ENCODE measurements at places on chromosomes 1 and 21. TPM values are rescaled to one million over a fixed set of nuclear protein-coding genes. Genes with fewer than 3 reads are reported as not detected.

LHX8 gene
- not detected for total RNA-seq

GRCh38 chr1:184889902-184890301, 84.4 kb downstream of the NIBAN1 start:
- no peaks in the 10 kb centered on the region for H3K36me3 ChIP-seq
- H3K27ac ChIP-seq, result peak overlapping the region; percentile 70
- H3K4me1 ChIP-seq, result no peaks in the 10 kb centered on the region
- H3K4me3 ChIP-seq, result no peak overlapping the region

DNA sequence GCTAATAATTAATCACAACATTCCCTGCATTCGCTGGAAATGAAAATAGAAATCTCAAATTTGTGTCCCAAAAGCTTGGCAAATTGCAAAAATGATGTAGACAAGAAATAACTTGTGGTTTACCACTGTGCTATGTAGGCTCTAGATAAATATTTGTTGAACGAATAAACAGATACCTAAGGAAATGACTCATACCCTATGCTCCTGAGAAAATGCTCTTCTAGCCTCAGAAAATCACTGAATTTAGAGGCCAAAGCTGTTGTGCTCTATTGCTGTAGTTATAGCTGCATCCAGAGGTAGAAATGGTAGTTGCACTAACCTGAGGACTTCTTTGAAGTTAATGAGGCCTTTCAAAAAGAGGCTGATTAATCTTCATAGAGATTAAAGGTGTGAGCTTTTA, 142.0 kb upstream of the ZNHIT6 start:
- H3K4me1 ChIP-seq, result no peaks in the 10 kb centered on the region
- H3K27ac ChIP-seq, result no peak overlapping the region
- no peaks in the 10 kb centered on the region for H3K27me3 ChIP-seq
- no peaks in the 10 kb centered on the region for H3K36me3 ChIP-seq
- H3K4me3 ChIP-seq, result no peak overlapping the region
- DNase-seq, result no peak

DNA sequence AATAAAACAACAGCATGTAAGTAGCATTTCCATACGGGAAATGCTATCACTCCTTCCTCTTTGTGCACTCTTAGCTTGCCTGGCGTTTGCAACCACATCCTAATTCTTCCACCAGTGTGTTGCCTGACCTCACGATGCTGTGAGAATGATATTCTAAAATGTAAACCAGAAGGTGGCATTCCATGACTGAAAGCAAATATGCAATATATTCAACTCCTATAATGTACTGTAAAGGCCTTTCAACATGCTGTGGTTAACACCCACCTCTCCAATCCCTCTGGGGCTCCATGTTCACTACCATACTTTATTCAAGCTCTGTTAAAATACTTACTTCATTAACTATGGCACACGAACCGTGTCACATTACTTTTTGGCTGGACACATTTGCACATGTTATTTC, 420.6 kb upstream of the DEPDC1 start:
- no peak overlapping the region for H3K27ac ChIP-seq
- DNase-seq, result no peak
- no peaks in the 10 kb centered on the region for H3K36me3 ChIP-seq
- no peaks in the 10 kb centered on the region for H3K4me1 ChIP-seq

- H3K27me3 ChIP-seq, result no peaks in the 10 kb centered on the region
- no peak overlapping the region for H3K27ac ChIP-seq
- no peak overlapping the region for H3K4me3 ChIP-seq
- DNase-seq, result no peak
- H3K36me3 ChIP-seq, result no peaks in the 10 kb centered on the region
These were observed 93.0 kb upstream of the TTC34 start for GRCh38 chr1:2894381-2895041.

GRCh38 chr1:237282208-237282783, 240.3 kb downstream of the RYR2 start:
- no peak overlapping the region for H3K4me3 ChIP-seq
- H3K27me3 ChIP-seq, result no peaks in the 10 kb centered on the region

- no peaks in the 10 kb centered on the region for H3K36me3 ChIP-seq
- no peaks in the 10 kb centered on the region for H3K4me1 ChIP-seq
- DNase-seq, result no peak
- H3K27me3 ChIP-seq, result no peaks in the 10 kb centered on the region
These were observed 112.6 kb downstream of the EIF4G3 start for GRCh38 chr1:21064057-21064456.

DNA sequence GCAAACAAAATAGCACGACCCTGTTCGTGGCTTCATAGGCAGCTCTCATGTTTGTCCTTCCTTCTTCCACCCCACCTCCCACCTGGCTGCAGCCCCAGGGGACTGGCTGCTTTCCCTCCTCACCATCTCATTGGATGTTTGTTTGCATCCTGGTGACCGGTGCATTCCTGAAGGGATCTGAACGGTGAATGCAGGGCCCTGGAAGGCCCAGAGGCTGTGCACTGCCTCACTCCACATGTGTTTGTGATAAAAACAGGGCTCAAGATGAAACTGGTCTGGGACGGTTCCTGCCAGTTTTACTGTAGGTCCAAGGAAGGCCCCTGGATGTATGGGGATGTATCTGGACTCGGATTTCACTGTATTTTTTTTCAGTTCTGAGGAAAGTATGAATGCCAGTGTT, 42.8 kb downstream of the CNN3 start:
- peak overlapping the region; percentile 85 for H3K27ac ChIP-seq
- no peak overlapping the region for H3K4me3 ChIP-seq
- no peaks in the 10 kb centered on the region for H3K27me3 ChIP-seq
- H3K4me1 ChIP-seq, result peaks cover 6% of the 10 kb centered on the region
